AG09319 (cell line): ENCODE measurements at places on chromosomes 3 and 15.

DNA sequence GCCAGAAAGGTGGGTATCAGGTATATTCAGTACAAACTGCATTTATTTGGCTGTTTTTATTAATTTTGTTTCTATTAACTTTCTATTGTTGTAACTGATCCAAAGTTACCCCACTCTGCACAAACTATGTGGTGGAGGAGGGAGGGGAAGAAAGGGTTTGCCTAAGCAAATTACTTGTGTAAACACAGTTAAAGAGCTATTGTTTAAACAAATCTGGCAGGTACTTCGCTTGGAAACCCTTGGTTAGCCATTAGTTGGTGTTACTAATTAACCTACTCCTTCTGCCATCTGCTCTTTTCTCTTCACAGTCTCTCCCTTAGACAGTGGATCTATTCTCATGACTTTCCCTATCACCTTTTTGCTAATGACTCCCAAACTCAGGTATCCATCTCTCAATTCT, 328.4 kb upstream of the NECTIN3 start:
- DNase-seq: no peak

- peak; percentile 39 for DNase-seq
Measured at GRCh38 chr3:145716519-145716918, 444.5 kb downstream of the PLOD2 start.

- DNase-seq: no peak
Measured at GRCh38 chr15:76173317-76173834, 113.6 kb downstream of the TMEM266 start.

DNA sequence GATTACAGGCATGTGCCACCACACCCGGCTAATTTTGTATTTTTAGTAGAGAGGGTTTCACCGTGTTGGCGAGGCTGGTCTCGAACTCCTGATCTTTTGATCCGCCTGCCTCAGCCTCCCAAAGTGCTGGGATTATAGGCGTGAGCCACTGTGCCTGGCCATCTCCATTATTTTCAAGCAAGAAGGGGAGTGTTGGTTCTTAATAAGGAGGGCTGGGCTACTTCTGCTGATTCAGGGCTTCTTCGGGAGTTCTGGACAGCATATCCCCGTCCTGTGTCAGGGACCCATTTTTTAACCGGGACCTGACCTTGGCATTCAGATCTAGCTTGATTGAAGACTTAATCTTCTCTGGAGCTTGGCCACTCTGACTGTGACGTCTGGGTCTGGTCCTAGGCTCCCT, 74.1 kb upstream of the SYN2 start:
- no peak for DNase-seq

DNA sequence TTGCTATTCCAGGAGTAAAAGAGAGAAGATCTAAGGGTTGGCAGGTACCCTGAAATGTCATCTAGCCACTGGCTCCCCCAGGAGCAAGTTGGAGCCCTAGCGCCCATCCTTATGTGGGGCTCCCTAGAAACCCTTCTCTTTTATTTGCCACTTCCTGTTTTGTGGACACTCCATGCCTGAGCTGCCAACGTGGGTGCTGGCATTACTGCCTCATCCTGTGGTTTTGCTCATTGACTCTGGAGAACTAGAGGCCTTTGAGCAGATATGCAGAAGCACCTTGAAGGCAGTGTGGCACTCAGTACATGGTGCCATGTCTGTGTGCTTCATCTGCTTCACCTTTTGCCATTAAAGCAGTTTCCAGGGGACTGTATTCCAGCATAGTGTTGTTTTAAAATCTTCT, 8.1 kb downstream of the EDEM1 start:
- no peak for DNase-seq

DNA sequence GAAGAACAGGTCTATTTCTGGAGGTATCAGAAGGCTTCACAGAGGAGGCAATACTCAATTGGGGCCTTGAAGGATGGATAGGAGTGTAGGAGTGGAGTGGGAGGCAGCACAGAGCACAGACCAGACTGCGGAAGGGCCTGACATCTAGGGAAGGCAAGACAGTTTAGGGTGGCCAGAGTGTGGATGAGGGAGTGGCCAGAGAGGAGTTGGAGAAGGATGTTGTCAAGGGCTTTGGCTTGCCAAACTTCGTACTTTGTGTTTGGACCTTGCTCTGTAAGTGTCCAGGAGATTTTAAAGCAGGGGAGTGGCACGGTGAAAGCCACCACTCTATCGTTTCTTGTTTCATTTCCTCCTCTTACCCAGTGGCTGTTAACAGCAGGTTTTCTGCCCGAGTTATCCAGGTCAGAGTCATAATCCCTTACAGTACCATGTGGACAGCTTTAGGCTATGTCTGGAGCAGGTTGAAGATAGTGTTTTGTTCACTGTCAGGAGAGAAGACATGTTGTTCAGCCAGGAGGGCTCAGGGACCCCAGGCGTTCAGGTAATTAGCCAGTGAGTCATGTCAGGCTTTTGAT, 12.3 kb downstream of the SMAD3 start:
- no peak for DNase-seq

- no peak for DNase-seq
Measured at GRCh38 chr3:39448506-39449233, 18.8 kb upstream of the MOBP start.
